NCI-H2107 (cell line): ENCODE measurements at places on chromosomes 16 and 17.

- DNase-seq = no peak
Observed at GRCh38 chr17:48043176-48043575, 5.0 kb upstream of the NFE2L1 start.

DNA sequence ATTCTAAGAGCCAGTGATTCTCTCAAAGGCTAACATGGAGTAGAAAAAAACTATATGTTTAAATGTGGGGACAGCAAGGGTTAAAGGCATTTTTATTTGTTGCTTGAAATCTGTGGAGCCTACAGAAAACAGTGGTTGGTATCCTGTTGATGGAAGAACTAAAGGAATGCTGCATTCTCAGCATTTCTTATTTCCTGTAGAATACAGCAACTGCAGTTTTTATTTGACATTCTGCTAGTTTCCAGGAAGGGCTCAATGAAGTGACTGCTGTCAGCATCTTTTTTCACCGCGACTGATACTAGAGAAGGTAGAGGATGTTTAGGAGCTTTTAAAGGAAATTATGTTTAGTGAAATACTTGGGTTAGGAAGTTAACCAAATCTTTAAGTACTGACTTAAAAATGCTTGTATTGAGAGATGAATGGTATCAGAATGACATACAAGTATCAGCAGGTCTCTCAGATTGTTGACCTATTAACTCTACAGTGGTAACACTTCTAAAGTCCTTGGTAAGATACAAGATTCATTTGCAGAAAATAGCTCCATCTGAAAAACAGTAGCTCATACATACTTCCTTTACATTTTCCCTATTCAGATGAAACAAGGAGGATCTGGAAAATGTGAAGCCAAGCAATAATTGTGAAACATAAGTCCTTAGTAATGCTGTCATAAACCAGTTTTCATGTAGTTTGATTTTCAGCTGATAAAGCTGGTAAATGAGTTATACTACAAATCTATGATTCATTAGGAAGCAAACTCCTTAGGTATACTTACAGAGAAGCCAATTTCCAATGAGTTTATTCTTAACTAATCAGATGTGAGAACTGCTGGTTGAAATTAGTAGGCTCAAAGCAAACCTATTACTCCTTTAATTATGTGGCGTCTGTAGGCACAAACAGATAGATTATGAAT lies 15.2 kb downstream of the CLTC start:
- no peak for DNase-seq

- DNase-seq = no peak
Observed at GRCh38 chr17:31744511-31744951, 114.5 kb downstream of the COPRS start.

DNA sequence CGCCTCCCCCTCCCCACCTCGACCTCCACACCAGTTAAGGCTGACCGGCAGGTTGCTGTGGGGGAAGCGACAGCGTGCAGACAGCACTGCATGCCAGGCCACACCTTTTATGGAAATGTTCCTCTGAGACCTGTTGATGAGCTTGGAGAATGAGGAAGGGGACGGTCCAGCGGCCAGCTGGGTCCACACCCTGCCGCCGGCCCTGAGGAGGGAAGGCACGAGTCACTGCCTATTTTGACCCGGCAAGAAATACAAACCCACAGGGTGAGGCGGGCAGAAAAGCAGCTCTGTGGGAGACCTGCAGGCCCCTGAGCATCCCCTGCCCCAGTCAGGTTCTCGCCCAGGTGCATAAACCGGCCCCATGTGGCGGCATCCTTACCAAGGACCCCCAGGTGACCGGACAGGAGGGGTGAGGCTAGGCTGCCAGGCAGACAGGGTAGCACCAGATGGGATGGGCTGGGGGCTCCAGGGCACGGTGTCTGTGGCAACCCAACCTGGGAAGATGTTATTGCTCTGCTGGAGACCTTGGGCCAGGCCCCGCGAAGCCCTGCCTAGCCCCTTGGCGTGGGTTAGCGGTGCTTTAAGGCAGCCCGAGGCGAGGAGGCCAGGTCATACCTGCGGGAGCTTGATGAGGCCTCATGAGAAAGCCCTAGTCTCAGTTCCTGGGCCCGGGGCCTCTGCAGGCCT lies 12.7 kb downstream of the NATD1 start:
- no peak for DNase-seq

GRCh38 chr17:32492648-32493289 lies 6.0 kb downstream of the CDK5R1 start:
- no peak for DNase-seq

GRCh38 chr16:82694239-82694874 lies 67.6 kb downstream of the CDH13 start:
- DNase-seq = no peak

- no peak for DNase-seq
Observed at GRCh38 chr16:3548445-3548844, 28.8 kb downstream of the NLRC3 start.

DNA sequence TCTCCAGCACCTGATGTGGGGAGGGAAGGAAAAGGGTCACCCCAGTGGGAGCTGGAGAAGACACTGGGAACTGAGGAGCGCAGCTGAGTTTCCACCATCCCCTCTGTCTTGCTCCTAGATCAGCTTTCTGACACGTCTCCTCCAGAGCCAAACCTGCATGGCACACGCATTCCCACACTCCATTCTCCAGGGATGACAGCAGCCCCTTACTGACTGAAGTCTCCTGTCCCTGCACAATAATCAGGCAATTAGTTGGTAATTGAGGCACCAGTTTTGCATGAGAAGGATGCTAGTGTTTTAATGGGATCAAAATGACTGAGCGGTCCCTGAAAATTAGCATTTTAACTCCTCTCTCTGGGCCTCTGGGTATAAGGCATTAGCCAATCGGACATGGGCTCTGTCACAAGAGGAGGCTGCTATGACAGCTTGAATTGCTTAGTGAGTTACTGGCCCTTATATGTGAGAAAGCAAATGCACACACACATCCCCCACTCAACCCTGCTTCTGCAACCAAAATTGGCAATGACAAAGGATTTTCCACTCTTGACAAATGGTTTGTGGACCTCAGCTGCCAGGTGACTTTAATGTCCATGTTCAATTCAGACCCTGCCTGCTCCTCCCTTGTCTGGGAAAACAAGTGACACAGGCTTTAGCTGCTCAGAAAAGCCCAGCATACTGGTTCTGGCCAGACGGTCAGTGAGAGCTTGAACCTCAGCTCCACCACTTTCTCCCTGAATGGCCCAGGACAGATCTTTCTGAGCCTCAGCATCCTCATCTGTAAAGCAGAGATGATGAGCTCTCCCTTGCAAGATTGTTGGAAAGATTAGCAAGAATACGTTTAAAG lies 57.2 kb upstream of the SREBF1 start:
- no peak for DNase-seq

- no peak for DNase-seq
Observed at GRCh38 chr17:50908140-50908859, 42.1 kb upstream of the TOB1 start.

- no peak for DNase-seq
Observed at GRCh38 chr17:78966123-78966813, 13.5 kb downstream of the LGALS3BP start.

GRCh38 chr16:55572439-55572838 lies 6.0 kb downstream of the CAPNS2 start:
- DNase-seq = no peak

GRCh38 chr16:84045001-84045817 lies 2.6 kb upstream of the SLC38A8 start:
- no peak for DNase-seq

GRCh38 chr16:22070361-22071330 lies 21.7 kb upstream of the VWA3A start:
- DNase-seq = no peak
